ENCODE measurements at places on chromosomes 12 and 14. TPM values are rescaled to one million over a fixed set of nuclear protein-coding genes. Genes with fewer than 3 reads are reported as not detected.

GRCh38 chr12:107778383-107779025, 4.0 kb downstream of the ASCL4 start:
- no peak for DNase-seq

DNA sequence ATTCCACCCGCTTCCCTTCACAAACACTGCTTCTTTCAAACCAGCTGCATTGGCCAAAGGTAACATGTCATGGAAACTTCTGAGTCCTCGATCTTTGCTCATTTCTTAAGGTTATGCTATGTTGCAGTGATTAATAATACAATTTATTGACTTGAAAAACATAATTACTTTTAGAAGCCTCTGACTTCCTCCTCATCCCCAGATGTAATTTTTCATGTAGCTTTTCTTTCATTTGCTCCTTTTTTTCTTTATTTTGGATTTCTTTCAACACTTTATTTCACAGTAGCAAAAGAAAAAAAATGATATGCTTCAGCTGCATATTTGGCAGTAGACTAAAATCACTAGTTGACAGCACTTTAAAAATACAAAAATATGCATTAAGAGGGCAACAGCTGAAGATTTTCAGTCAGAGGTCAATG, 116.2 kb downstream of the LRRIQ1 start:
- no peak for DNase-seq

DNA sequence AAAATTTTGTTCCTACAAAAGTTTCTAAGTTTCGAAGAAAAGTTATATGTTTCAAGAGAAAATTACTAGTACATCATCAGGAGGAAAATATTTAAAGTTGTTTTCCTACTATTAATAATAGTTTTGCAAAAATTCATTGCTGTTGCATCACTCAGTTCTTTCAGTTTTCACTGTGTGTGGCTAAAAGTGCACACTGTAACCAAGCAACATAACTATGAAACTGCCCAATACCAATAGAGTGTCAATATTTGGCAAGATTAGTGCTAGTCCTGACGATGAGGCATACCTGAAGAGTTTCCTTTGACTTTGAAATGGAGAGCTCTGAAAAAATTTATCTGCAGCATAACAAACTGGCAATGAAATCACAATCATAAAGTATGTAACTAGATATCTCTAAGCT, 194.3 kb downstream of the CPNE8 start:
- no peak for DNase-seq

DNA sequence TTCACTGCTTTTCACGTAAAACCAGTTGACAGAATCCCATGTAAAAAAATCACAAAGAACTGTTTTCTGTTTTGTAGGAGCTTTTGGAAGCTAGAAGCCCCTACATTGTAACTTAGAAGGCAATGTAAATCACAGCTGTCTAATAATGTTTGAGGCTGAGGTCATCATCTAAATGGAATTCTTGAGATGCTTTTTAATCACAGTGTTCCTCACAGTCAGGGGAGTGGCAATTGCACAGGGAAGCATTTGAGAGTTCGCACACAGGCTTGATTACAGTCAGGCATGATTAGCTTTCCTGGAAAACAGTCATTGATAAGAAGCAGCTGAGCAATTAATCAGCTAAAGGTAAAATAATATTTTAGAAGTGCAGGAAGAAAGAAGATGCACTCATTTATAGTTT, 2.9 kb downstream of the SLC17A8 start:
- DNase-seq = no peak

DNA sequence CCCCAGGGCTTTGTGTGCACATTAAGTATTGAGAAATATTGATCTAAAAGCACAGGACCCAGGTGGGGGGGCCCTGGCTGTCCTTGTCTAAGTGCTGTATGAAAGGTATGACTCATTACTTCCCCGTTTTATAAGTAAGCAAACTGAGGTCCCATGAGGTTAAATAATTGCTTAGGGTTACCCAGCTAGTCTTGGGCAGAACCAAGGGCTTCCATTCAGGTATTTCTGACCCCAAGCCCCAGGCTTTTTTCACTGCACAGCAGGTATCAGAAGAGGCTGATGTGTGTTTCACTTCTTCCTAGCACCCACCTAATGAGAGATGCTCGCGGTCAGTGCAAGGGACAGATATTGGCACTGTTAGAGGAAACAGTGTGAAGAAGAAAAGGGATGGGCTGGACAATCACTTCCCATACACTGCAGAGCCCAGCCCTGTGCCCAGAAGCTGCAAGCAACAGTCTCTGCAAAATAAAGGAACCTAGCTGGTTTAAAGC, 4.7 kb upstream of the TC2N start:
- DNase-seq = no peak

GRCh38 chr14:104281768-104282301, 143.4 kb downstream of the KIF26A start:
- peak; percentile 57 for DNase-seq

- DNase-seq = peak; percentile 92
Observed at GRCh38 chr14:51652168-51653078, 713 bp downstream of the FRMD6 start.

DNA sequence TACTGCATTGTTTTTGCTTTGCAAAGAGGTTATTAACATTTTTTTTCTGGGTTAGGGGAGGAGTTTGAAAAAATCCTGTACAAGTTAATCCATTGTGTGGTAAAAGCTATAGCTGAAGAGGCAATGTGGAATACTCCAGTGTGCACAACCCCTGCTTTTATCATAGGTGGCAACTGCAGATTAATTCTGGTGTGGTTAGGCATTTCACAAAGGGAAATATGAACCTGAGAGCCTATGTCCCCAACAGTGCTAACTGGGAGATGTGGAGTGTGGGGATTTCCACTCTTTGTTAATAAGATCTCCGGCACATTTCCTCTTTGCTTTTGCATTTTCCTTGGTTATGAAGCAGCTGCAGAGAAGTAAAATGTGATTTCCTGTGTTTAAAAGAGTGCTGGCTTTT, 33.6 kb downstream of the PRORP start:
- DNase-seq = no peak

DNA sequence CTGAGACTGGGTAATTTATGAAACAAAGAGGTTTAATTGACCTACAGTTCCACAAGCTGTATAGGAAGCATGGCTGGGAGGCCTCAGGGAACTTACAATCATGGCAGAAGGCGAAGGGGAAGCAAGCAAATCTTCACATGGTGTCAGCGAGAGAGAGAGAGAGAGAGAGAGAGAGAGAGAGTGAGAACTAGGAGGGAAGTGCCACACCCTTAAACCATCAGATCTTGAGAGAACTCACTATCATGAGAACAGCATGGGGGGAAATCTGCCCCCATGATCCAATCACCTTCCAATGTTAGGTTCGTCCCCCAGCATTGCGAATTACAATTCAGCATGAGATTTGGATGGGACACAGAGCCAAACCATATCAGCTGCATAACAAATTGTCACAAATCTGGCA, 96.7 kb downstream of the CHST11 start:
- no peak for DNase-seq

GRCh38 chr14:77439861-77440260, 16.5 kb upstream of the NOXRED1 start:
- no peak for DNase-seq

DNA sequence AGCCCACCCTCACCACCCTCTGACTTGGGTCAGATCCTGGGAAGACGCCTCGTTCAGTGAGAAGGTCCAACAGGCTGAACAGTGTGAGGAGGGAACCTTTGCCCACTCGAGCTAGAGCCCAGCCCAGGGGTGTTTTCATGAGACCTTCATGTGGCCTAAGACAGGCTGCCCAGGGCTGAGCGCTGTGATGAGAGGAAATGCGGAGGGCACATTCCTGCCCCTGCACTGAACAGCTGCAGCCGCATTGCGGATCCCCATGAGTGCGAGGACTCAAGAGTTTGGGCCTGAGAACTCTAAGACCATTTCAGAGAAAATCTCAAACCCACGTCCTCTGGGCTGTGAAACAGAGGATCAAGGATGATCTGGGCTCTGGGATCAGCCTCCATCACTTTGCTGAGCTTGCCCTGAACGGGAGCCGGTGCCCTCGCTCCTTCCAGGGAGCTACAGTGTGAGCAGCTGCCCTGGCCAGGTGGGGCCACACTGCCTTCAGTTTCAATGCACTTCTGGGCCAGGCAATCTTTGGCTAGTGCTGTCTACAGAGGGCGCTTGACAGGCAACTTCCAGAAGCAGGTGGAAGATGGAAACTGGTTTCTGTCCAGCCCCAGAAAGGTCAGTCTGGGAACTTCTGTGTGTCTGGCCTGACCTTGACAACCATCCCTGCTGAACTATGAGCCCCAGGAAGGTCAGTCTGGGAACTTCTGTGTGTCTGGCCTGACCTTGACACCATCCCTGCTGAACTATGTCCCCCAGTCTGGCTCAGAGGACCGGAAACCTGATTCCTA, 43.5 kb upstream of the P2RX7 start:
- DNase-seq = no peak

GRCh38 chr14:64733899-64734298, 29.7 kb downstream of the PLEKHG3 start:
- DNase-seq = peak; percentile 6

DNA sequence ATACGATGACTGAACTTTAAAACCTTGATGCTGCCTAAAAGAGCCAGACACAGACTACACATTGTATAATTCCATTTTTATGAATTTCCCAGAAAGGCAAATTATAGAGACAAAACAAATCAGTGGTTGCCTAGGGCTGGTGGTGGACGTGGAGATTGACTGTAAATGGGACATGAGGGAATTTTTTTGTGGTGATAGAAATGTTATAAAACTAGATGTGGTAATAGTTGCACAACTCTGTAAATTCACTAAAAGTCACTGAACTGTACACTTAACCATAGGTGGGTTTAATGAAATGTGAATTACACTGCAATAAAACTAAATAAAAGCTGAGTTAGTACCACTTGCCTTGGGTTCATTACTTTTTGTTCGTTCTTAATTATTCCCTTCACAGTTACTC, 72.1 kb downstream of the PLEKHA5 start:
- DNase-seq = no peak

- no peak for DNase-seq
Observed at GRCh38 chr12:47894068-47894467, 10.7 kb downstream of the VDR start.

GRCh38 chr12:63955831-63956666, 111.5 kb downstream of the SRGAP1 start:
- DNase-seq = no peak

GRCh38 chr14:89915114-89915878, 39.2 kb downstream of the EFCAB11 start:
- DNase-seq = no peak

DNA sequence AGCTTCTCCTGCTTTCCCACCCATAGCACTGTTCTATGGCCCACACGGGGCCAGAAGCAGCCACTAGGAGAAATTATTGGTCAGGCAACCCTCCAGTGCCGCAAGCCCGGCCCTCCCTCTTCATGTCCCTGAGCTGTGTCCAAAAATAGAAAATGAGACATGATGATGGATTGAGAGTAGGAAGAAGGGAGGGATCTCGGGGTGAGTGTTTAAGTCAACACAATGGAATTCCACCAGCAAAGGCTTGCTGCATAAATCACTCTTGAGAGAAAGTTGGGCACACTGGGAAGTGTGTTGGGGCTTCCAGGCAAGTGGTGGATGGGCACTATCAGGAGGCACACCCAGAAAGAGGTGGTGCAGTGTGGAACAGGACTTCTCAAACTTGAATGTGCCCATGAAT, 94.2 kb downstream of the LLPH start:
- no peak for DNase-seq

DNA sequence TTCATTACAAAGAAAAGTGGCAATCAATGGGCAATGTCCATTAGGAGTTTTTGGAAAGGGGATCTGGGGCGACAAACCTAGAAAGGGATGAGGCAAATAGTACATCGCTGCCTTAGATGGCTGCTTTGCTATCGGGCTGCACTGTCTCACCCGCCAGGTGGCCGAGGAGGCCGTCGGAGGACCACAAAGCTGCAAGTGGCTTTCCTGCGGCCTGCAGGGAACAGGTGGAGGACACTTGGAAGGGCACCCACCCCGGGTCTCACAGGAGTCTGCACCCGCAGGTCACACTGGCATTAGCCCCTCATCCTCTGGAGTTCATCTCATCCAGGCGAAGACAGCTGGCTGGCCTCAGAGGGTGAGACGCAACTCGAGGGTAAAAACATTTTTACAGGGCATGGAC, 1392.5 kb downstream of the AACS start:
- no peak for DNase-seq

DNA sequence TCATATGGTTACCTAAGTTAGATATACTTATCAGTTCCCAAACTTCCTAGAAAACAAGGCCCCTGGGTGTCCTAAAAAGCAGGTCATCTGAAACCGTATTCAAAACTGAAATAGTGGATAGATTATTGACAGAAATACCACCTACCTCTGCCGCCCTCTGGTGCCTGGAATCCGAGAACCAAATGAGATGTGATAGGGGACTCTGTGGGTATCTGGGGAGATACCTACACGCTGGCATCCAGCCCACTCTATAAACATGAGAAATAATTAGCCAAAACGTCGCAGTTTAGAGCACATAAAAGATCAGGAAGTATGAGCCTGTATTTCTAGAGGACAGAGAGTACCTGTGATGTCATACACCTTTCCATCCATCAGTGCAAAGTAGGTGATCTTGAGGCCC, 4.4 kb downstream of the ORMDL2 start:
- no peak for DNase-seq

- DNase-seq = no peak
Observed at GRCh38 chr12:57720606-57721595, 17.6 kb downstream of the AGAP2 start.

DNA sequence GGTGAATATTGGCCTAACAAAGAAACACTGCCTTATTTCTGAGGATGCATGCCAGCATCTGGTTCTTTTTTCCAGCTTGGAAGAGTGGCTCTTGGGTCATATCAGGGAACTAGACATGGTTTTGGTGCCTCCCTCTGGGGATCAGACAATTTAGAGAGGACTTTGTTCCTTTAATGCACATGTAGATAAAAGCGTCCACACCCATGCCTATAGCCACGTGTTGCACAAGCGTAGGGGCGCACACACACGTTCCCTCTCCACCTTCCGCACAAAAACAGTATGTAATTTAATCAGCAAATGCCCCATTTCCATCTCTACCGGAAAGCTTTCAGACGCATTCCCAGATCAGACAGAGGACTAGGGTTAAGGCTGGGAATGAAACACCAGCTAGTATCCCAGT, 61.7 kb upstream of the RIC8B start:
- DNase-seq = no peak

The DLK1 gene
- not detected for total RNA-seq

The CLEC1A gene
- 5.2 TPM for total RNA-seq

The ADAM21 gene
- not detected for total RNA-seq

The NKX2-8 gene
- total RNA-seq = not detected

The SLC10A1 gene
- not detected for total RNA-seq

The SMOC1 gene
- total RNA-seq = 28.9 TPM

The CDK2 gene
- 22.8 TPM for total RNA-seq

The TAS2R8 gene
- total RNA-seq = not detected

The SCN8A gene
- total RNA-seq = 0.65 TPM

The HSPB8 gene
- total RNA-seq = 92.0 TPM

The CAPZA3 gene
- total RNA-seq = not detected

The CCDC85C gene
- 28.2 TPM for total RNA-seq

The INF2 gene
- total RNA-seq = 70.5 TPM

The CABP1 gene
- 3.3 TPM for total RNA-seq

The CCND2 gene
- 129 TPM for total RNA-seq
